ENCODE measurements at places on chromosomes 2 and 18. TPM values are rescaled to one million over a fixed set of nuclear protein-coding genes. Genes with fewer than 3 reads are reported as not detected.

Gene GPBAR1
- 2.7 TPM for total RNA-seq

Gene ANKRD30BL
- total RNA-seq = not detected

Gene EIF4E2
- 55.3 TPM for total RNA-seq

- H3K27me3 ChIP-seq = peaks cover 11% of the 10 kb centered on the region
- no peak overlapping the region for H3K27ac ChIP-seq
- H3K4me1 ChIP-seq = no peaks in the 10 kb centered on the region
- DNase-seq = no peak
- no peaks in the 10 kb centered on the region for H3K36me3 ChIP-seq
Measured at GRCh38 chr2:17813742-17814473, 2.4 kb upstream of the MSGN1 start.

DNA sequence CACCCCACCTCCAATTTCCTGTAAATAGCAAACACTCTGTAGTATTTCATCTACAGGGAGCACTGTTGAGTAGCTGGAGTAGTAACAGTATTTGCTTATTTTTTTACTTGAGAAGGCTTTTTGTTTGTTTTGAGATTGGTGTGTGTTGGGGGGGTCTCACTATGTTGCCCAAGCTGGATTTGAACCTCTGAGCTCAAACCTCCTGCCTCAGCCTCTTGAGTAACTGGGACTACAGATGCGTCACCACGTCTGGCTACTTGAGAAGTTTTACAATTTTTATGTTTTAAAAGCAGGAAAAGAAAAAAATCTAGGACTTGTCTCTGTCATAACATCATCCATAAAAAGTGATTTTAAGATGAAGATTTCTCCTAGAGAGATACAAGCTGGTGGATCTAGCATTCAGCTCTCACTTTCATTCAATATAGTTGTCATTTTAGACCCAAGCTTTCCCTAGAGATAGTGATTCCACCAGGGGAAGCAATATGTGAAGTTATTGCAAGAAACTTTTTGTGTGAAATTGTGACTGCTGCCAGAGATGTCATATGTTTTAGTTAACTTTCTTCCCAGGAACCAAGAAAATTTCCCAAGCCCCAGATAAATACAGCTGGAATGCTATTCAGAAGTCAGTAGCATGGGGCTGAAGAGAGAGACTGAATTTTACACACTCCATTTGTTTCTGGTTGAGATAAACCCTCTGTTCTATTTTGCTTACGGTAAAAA lies 60.2 kb upstream of the MAP4K3 start:
- no peaks in the 10 kb centered on the region for H3K36me3 ChIP-seq
- no peak overlapping the region for H3K27ac ChIP-seq
- no peaks in the 10 kb centered on the region for H3K4me1 ChIP-seq
- no peaks in the 10 kb centered on the region for H3K27me3 ChIP-seq
- no peak overlapping the region for H3K4me3 ChIP-seq

GRCh38 chr18:67117804-67118203 lies 398.7 kb downstream of the DSEL start:
- no peak overlapping the region for H3K27ac ChIP-seq
- no peak for DNase-seq
- peaks cover 6% of the 10 kb centered on the region for H3K27me3 ChIP-seq
- H3K4me3 ChIP-seq = no peak overlapping the region

- H3K4me3 ChIP-seq = no peak overlapping the region
- no peaks in the 10 kb centered on the region for H3K4me1 ChIP-seq
- no peaks in the 10 kb centered on the region for H3K27me3 ChIP-seq
- no peaks in the 10 kb centered on the region for H3K36me3 ChIP-seq
Measured at GRCh38 chr2:126825316-126825715, 73.4 kb upstream of the TEX51 start.

GRCh38 chr2:24211408-24211807 lies 36.6 kb downstream of the FAM228A start:
- H3K4me3 ChIP-seq = no peak overlapping the region
- peaks cover 32% of the 10 kb centered on the region for H3K36me3 ChIP-seq
- H3K27me3 ChIP-seq = no peaks in the 10 kb centered on the region
- H3K4me1 ChIP-seq = no peaks in the 10 kb centered on the region

DNA sequence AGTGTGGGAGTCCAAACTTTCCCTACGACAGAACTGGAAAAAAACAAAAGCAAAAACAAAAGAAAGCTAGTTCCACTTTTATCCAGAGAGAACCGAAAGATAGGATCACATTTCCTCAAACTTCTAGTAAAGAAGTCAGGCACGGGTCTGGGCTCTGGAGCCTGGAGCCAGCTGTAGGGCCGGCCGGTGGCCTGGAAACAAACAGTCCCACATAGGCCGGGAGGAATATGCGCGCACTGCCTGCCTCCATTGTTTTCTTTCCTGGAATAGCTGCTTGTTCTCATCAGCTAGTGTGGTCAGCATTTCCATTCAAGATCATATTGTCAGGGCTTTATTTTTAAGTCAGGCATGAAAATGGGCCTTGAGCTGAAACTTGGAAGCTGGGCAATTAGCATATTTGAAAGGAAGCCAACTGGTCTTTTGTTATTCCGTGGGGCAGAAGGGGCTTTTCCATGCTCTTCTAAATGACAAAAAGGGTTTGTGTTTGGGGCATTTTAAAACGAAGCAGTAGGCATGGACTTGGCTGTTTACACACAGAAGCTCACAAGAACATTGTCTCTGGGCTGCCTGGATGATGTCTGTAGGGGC lies 58.7 kb upstream of the RFX8 start:
- H3K4me3 ChIP-seq = no peak overlapping the region
- H3K36me3 ChIP-seq = no peaks in the 10 kb centered on the region
- no peaks in the 10 kb centered on the region for H3K4me1 ChIP-seq

Data from T-cell (primary cell).